ENCODE measurements at places on chromosomes 1 and 21.
A peak's percentile ranks its signal among the peaks of the same experiment; 100 is the strongest.

DNA sequence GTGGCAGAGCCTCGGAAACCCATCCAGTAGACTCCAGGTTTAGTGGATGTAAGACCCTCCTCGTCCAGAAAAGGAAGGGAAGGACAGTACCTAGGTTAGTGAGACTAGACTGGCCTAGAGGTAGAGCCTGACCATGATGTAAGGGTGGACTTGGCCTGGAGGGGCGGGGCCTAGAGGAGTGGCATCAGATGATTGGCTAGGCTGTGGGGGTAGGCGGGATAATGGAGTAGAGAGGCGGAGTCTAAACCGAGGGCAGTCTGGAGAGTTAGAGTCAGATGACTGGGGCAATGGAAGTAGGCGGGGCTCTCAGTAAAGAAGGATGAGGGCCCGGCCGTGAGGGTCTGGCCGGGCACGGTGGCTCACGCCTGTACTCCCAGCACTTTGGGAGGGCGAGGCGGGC is 70.1 kb downstream of the EPHB2 start:
- no peak for DNase-seq

GRCh38 chr1:151311589-151312331 is 15.5 kb downstream of the PI4KB start:
- no peak for DNase-seq

GRCh38 chr1:231039161-231040018 is 664 bp downstream of the FAM89A start:
- peak; percentile 45 for DNase-seq

DNA sequence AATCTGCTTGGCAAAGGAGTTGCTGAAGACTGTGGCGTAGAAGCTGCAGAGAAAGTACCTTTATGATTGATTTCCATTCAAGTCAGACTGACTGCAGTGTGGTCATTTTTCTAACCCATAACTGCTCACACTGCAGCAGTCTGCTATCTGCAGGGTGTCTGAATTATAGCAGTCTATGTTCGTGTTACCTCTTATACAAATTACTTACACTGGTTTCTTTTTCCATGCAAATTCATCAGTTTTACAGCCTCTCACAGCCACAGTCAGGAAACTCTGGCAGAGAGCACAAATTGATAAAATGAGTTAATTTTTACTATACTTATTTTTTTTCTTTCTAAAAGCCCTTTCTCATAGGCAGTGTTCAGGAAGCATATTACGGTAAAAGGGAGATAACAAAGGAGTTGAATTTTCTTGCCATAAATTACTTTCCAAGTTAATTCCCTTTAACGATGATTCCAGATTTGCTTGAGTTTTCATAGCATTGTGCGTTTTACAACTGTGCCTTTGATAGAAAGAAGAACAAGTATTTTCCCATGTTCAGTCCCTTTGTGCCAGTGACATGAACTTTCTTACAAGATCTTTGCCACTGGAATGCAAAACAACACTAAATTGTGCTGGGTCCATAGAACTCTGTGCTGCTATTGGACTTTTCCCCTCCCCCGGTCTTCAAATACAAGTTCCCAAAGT is 261.5 kb downstream of the NFIA start:
- no peak for DNase-seq

GRCh38 chr1:185317034-185317885 is at the start of gene IVNS1ABP:
IVNS1ABP (minus strand) TSS chr1:185317243; CDS start chr1:185309493, 7,750 bp downstream.
- peak; percentile 98 for DNase-seq

All from NCI-H1417 (cell line).